ENCODE measurements at places on chromosomes 12 and 14.
A peak's percentile ranks its signal among the peaks of the same experiment; 100 is the strongest.

DNA sequence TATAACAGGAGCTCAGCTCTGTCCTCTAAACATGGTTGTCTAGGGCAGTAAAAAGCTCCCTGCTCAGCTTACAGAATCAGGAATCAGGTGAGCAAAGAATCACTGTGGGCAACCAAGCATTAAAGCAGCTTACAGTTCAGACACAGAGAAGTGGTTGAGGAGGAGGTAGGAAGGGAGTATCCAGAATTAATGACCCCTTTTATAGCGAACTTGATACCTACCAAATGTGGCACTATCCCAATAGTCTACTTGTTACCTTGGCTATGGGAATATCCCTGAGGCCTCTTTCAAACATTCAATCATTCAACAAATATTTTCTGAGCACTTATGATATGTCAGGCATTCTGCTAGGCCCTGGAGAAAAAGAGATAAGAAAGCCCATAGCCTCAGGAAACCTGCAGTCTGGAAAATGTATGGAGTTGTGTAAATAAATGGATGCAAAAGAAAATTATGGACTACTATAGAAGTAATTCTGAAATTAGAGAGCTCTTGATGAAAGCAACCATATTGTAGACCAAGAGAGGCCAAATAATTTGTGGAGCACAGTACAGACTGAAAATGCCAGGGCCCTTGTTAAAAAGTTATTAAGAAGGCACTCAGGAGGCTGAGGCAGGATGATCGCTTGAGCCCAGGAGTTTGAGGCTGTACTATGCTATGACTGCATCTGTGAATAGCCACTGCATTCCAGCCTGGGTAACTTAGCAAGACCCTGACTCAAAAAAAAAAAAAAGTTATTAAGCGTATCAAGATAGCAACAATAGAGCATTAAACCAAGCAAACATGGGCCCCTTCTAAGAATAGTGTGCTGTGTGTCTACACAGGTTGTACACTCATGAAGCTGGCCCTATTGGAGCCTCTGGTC lies 134.0 kb upstream of the CPSF6 start:
- no peak for DNase-seq

- DNase-seq, result no peak
Measured at GRCh38 chr12:41466802-41467201, 278.7 kb downstream of the PDZRN4 start.

- no peak for DNase-seq
Measured at GRCh38 chr12:19857204-19857603, 417.9 kb downstream of the AEBP2 start.

- no peak for DNase-seq
Measured at GRCh38 chr14:95092723-95093122, 64.6 kb downstream of the DICER1 start.

GRCh38 chr12:28132398-28132797 lies 57.9 kb upstream of the CCDC91 start:
- no peak for DNase-seq

- DNase-seq, result no peak
Measured at GRCh38 chr12:65881348-65881961, 57.2 kb downstream of the HMGA2 start.

DNA sequence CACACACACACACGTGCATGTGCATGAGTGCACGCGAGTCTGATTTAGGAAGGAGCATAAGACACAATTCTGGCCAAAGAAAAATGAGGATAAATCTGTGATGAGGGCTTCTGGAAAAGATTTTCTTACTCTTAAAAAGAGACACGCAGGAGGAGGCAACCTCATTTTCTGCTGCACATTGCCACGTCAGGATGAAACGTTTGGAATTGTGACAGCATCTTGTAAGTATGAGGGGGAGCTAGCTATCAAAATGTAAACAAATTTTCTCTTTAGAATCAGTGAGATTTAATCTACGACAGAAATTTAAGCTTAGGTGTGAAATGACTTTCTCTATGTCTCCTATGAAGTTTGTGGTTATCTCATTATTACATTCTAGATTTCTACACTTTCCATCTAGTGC lies 31.1 kb upstream of the NUBPL start:
- no peak for DNase-seq

DNA sequence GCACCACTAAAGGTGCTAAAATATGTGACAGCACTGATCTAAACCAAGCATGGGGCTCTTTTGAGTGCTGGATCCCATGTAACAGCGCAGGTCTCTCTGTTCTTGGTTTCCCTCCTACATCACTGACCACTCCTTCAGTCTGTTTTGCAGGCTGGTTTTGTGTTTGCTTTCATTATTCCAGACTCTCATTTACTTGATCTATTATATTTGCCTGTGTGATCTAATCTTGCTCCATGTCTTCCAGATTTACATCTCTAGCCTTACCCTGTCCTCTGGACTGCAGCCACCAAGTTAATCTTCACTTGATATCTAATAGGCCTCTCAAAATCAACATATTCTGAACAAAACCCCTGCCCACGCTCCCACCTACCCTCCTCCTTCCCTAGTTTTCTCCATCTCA lies 8.6 kb downstream of the GLIPR1 start:
- no peak for DNase-seq

DNA sequence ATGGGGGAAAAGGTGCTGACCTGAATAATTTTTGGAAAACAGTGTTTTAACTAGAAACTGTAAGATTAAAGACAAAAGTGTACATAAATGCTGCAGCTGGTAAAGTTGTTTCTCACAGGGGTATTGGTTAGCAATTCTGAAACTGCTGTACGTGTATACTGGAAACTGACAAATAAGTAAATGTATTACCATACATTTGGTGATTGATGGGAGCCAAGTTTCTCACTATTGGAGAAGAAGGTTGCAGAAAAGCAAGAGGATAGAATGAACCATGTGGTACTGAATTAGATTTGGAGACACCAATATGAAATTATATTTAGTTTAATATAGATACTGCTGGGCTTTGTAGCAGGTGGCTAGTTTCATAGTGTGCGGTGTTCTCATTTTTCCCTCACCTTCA lies 19.6 kb upstream of the FBXO33 start:
- DNase-seq, result no peak

DNA sequence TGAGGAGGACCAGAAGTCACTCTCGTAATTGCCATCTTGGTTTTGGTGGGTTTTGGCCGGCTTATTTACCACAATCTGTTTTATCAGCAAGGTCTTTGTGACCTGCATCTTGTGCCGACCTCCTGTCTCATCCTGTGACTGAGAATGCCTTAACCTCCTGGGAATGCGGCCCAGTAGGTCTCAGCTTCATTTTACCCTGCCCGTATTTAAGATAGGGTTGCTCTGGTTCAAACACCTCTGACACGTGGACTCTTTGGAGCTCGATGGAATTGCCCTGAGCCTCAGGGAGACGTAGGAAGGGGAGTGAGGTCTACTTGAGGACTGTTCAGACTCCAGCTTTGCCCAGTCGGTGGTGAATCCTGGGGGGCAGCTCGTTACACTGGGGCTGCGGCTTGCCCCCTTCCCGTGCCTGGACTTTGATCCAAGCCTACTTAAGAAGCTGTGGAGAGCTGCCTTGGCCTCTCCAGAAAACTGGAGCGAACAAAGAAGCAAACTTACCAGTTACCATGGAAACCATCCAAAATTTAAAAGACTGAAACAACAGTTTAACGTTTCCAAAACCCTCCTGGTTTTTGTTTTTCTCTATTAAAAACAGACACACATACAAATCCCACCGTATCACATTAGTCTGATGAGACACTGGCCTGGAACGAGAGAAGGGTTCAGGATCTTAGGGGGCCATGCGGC lies 28.0 kb downstream of the CALM1 start:
- DNase-seq, result peak; percentile 38

- DNase-seq, result no peak
Measured at GRCh38 chr12:47473091-47473490, 232.7 kb downstream of the RPAP3 start.

GRCh38 chr14:85366226-85366625 lies 163.7 kb upstream of the FLRT2 start:
- no peak for DNase-seq

GRCh38 chr12:7072035-7072434 lies 11.5 kb downstream of the C1S start:
- no peak for DNase-seq

- DNase-seq, result no peak
Measured at GRCh38 chr14:63800651-63801375, 52.0 kb upstream of the SYNE2 start.

- DNase-seq, result no peak
Measured at GRCh38 chr14:102667703-102668102, 75.3 kb downstream of the RCOR1 start.

DNA sequence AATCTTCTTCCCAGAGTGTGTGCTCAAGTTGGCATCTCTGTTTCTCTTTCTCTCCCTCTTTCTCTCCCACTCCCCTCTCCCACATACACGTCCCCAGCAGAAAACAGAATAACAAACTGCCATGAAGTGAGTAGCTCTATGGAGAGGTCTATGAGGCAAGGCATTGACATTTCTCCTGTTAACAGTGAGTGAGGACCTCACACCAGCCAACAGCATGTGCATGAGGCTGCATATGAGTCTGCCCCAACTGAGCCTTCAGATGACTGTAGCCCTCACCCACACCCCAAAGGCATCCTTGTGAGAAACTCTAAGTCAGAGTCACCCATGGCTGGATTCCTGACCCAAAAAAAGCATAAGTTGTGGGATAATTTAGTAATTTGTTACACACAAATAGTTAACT lies 50.4 kb downstream of the MAGOHB start:
- DNase-seq, result no peak

GRCh38 chr14:59228421-59228820 lies 40.0 kb downstream of the DAAM1 start:
- DNase-seq, result no peak

GRCh38 chr12:57129321-57129842 lies 1.1 kb downstream of the LRP1 start:
- no peak for DNase-seq

- no peak for DNase-seq
Measured at GRCh38 chr12:52539083-52539820, 13.7 kb downstream of the KRT71 start.

- DNase-seq, result no peak
Measured at GRCh38 chr14:64763801-64764621, 59.8 kb downstream of the PLEKHG3 start.

GRCh38 chr14:60893911-60894310 lies 87.0 kb downstream of the TRMT5 start:
- DNase-seq, result no peak

- no peak for DNase-seq
Measured at GRCh38 chr12:115998119-115998633, 279.3 kb downstream of the MED13L start.

- DNase-seq, result no peak
Measured at GRCh38 chr12:103829092-103829491, 11.9 kb downstream of the NT5DC3 start.

- DNase-seq, result no peak
Measured at GRCh38 chr14:68758301-68758700, 34.6 kb downstream of the ZFP36L1 start.

DNA sequence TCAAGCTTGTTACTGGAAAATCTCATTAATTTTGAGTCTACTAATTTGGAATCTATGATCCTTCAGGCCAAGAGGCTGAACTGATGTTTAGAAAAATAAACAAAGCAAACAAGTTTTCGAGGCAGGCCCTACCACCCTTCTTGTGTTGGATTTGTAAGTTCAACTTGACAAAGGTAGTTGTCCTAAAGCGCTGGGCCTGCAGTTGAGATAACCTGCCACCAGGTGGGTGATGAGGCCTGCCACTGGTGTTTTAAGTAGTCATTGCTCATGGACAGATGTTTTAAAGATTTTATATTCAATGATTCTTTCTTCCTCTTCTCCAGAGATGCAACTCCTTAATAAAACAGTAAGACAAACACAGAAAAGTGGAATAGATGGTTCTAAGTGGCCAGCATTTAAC lies 19.4 kb downstream of the ACVRL1 start:
- peak; percentile 81 for DNase-seq

DNA sequence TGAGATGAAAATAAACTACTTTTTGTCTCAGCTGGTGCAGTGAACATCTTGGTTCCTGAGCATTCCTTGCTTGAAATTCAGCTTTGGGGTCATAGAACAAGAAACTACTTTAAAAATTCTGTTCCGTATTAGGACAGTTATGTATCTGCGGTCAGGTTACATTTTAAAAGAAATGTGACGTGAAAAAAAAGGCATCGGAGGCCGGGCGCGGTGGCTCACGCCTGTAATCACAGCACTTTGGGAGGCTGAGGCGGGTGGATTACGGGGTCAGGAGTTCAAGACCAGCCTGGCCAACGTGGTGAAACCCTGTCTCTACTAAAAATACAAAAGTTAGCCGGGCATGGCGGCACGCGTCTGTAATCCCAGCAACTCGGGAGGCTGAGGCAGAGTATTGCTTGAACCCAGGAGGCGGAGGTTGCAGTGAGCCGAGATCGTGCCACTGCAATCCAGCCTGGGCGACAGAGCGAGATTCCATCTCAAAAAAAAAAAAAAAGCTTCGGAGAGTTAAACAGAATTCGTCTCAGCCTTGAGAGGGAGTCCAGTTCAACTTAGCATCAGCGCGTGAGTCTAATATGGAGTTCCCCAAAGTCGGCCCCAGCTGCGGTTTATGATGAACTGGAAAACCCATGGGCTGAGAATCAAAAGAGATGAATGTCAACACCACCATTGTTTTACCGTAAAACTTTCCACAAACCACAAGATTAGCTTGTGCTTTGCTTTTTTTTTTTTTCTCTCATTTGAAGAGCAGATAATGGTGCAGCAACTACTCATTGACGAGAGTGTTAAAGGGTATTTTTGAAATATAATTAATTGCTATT lies 2.1 kb upstream of the SLC2A13 start:
- peak; percentile 78 for DNase-seq

DNA sequence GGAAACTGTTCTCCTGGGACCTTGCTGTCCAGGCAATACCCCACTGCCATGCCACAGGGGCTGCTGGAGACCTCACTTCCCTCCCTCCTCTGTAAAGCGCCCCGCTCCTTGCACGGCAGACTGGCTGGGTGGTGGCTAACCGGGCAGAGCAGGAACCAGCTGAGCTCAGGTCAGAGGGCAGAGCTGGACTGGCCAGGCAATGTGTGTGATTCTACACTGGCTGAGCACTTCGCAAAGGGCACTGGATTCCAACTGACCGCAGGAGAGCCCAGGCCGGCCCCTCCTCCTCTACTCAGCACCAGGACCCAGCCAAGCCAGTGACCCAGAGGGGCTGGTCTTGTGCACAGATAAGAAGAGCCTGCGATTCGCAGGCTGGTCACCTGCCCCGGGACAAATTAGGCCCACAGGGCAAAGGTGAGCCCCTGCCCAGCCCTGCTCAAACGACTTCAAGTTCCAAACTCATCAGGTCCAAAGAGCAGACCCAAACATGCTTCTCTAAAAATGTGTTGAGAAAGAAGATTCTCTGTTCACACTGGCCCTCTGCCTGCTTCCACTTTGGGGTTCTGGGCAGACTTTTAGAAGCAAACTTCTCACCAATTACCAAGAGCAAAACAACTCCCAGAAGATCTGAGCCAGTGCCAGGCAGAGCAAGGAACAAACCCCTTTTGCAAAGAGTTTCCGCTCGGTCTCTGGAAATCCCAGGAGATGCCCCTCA lies 54.9 kb upstream of the DIO3 start:
- DNase-seq, result peak; percentile 59

All from activated effector memory CD4-positive, alpha-beta T cell treated with anti-CD3 and anti-CD28 coated beads, Interleukin-2, amount 50 U/mL, for 16 hours (primary cell).